ENCODE measurements at places on chromosomes 3 and 15.

DNA sequence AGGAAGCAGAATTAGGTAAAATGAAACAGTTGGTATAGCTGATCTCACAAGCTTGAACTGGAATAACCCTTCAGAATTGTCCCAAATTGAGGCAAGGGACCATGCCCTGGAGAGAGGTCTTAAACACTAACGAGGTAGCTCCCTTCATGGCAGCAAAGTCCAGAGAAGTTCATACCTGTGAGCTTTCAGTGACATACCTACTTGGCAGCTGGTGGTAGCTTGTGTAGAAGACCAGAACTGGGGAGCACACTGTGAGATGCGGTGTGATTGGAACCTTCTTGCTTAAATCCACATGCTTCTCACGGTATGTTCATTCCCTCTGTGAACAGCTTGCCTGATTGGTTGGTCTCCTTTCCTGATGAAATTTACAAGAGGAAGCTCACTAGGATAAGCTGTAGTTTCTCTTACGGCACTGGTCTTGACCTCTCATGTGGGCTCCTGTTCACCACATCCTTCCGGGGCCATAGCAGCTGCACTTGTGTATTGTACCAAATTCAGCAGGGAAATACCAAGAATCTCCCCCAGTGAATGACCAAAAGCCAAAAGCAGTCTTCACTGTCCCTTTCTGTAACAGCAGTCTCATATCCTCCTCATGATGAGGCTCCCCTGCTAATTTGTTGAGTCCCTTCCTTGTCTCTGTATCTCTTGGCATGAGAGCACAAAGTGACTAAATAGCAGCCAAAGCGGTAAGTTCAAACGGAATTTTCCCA lies 483.7 kb upstream of the FRG2C start:
- no peak for DNase-seq

DNA sequence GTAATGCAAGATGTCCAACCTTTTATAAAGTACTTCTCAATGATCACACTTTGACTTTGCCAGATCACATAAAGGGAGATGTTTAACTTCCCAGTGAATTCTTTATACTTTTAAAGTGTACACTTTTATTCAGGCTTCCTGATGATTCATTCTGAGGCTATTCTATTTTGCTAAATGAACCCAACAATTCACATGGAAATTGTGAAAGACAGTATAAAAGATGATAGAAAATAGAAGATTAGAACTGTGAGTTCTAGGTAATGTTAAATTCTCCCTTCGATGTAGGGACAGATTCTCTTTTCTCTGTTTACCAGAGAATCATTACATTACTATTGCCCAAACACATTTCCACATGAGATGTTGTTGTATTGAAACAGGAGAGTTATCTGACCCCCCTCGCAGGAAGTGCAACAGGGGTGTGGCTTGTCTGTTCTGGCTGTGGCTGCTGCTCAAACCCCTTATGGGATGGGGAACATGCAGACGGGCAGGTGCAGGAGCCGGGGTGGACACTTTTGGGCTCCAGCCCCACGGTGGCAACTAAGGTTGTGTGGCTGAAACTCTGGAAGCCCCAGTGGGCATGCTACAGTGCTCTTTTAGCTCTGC lies 131.3 kb upstream of the LRTM1 start:
- no peak for DNase-seq

GRCh38 chr3:16305111-16305541 lies 40.1 kb downstream of the OXNAD1 start:
- DNase-seq: no peak

- no peak for DNase-seq
Measured at GRCh38 chr3:42562047-42562907, 19.5 kb downstream of the SEC22C start.

DNA sequence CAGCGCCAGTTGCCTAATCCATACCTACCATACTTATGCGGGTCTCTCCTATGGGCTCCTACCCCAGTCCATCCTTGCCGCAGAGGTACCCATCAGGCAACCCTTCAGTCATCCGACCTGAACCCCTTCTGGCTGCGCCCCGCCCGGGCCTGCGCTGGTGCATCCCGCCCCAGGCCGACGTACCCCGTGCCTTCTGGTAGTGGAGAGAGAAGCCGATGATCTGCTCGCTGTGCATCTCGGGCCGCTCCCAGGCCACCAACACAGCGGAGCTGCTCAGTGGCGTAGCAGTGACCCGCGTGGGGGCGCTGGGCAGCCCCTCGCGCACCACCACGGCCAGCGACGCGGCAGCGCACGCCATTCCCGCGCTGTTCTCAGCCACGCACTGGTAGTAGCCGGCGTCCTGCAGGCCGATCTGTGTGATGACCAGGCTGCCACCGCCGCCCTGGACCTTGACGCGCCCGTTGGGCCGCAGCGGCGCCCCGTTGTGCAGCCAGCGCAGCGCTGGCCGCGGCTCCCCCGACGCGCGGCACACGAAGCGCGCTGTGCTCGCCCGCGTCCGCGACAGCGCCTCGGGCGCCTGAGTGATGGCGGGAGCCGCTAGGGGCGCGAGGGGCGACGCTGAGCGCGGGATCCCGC lies 17.9 kb upstream of the IGDCC3 start:
- no peak for DNase-seq

DNA sequence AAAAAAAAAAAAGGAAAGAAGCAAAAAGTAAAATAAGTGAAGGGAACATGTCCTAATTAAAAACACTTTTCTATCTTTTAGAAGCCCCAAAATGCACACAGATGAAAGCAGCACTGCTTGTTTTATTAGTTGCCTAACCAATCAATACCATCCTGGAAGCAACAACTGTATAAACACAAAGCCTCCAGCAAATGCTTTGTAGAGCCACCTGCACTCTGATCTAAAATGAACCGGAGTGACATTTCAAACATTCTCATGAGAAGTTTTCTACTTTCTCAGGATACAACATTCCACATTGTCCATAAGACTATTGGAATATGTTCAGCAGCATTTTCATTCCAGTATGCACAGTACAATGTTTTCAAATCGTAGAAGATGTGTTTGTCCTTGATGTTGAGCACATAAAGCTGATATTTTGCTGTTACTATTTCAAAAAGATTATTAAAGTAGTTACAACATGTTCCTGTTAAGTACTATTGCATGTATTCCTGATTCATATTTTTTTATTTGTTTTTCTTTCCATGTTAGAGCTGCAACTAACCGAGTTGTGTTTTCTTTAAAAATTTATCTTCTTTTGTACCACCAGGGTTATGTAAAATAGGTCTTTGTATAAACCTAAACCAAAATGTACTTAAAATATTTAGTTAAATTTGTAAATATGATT lies 50.3 kb upstream of the PLSCR5 start:
- no peak for DNase-seq

DNA sequence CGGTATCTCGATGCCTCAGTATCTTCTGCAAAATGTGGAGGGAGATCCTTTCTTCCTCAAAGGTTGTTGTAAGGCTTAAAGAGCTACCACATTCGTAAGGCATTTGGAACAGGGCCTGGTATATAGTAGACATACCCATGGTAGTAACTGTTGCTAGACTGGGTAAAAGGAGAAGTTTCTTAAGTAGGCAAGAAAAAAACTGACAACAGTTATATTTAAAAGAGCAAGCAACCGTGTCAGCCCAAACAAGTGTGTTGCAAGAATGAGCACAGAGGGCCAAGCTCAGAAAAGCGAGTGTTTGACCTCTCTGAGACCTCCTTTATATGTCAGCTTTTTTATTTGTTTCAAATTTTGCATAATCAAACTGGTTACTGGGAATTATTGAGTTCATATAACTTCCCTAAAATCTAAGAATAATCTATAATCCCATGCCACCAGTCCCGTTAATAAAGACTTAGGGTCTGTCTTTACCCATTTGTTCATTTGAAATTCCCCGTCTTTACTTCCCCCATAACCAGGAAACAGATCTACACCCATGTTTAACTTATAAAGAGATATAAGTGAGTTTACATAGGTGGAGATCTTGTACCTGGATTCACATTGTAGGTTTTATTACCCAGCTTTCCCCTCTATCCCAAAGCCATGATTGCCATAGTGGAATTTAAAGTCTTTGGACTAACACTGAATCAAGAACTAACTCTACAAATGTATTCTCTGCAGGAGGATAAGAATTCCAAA lies 7.3 kb downstream of the B3GNT5 start:
- no peak for DNase-seq

GRCh38 chr3:169886671-169887070 lies 16.9 kb upstream of the LRRC31 start:
- DNase-seq: no peak

DNA sequence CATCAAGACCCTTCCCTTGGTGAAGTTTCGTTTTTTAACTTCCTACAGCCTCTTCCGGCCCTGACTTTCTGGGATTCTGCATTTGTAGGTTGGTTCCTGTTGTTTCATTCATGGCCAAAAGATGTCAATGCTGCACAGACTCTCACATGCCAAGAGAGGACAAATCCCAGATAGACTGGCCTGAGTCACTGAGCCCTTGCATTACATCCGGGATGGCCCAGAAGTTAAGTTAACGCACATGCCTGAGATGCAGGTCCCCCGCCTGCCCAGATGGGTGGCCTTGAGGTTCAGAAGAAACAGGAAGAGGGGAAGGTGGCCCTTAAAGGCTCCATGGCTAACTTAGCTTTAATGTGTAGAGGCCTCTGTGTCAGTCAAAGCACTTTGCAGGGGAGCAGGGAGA lies 51.6 kb upstream of the SRGAP3 start:
- DNase-seq: no peak

DNA sequence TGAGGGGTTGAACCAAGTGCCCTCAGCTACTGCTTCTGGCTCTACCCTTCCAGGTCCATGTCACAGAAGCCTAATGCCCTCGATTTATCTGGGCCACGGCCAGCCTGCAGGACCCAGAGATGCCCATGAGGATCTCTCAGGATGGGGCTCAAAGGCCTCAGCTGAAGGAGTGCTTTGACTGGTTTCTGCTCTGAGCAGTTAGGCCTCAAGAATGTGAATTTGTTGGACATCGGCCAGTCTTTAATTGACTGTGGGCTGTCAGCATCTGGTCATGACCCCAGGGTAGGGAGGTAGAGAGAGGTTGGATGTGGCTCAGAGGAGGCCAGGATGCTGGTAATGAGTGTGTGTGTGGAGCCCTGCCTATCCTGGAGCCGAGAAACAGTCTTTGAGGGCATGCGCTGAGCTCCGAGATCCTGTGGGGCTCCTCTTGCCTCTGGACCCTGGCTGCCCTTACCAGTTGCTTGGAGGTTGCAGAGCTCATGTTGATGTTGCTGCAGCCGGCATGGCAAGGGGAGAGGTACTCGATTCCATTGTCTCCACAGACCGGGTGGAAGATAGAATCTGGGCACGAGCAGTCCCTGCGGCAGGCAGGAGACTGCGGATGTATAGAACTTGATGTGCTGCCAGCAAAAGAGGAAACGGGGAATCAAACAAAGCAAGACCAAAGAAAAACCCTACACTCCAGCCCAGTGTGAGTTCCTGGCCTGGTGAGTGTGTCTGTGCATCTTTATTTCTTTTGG lies 49.1 kb upstream of the RAB6B start:
- no peak for DNase-seq

- DNase-seq: no peak
Measured at GRCh38 chr3:134791992-134792391, 3.1 kb upstream of the EPHB1 start.

- DNase-seq: no peak
Measured at GRCh38 chr3:102525624-102526023, 90.8 kb downstream of the ZPLD1 start.

DNA sequence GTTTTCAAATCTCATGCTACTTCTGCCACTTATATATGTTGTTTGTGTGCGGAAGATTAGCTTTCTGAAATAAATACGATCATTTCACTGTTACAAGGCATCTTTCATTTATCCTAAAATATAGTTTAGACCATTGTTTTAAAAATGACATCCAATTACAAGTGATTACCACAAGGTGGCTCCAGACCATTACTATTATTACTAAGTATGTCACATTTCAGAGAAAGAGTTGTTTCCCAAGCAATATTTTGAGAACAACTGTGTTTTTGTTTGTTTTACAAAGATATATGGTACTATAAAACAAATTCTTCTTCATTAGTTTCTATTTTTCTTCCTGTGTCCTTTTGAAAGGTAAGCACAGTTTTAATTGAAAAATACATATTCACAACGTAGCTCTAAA lies 136.0 kb upstream of the RAP2B start:
- peak; percentile 25 for DNase-seq

DNA sequence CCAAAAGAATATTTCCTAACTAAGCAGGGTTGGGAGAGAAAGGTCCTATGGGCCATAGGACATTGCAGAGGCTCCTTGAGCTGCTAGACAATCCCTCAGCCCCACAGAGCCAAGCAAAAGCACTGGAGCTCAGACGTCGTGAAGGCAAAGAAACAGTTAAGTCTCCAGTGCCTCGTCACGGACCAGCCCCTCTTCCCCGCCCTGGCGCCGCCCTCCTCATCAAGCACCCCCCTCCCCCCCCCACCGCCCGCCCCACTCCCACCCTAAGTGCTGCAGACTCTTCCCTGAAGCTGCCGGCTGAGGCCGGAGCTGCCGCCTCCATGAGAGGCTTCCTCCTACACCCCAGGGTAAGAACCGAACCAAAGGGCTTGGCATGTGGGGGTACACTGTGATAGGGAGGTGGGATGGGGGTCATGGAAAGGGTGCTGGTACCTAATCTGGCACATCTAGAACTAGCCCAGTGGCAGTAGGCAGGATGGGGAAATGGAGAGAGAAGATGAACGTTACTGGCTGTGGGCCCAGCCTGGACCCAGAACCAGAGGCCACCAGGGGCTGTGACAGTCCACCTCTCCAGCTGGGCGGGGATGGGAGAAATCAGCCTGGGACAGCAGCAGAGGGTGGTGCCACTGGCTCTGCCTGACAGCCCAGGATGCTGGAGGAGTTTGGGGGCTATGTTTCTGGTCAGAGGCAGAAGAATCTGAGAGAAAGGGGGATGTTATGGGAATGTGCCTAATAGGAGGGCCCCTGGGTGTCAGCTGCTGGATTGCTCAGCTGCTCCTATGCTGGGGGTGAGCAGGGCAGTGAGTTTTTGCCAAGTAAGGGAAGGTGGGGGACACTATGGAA lies at the start of gene MAP1A:
Gene MAP1A, plus strand, starts transcription at position 255 of the 843 bp plus-strand sequence. CDS start 3,866 bp downstream, outside the sequence.
- peak; percentile 19 for DNase-seq

GRCh38 chr3:28103861-28104260 lies 137.6 kb upstream of the CMC1 start:
- DNase-seq: no peak

- DNase-seq: no peak
Measured at GRCh38 chr3:45832699-45833098, 9.2 kb downstream of the LZTFL1 start.

- DNase-seq: no peak
Measured at GRCh38 chr3:135690664-135691063, 274.9 kb upstream of the PPP2R3A start.

GRCh38 chr3:193665370-193665989 lies 72.5 kb downstream of the OPA1 start:
- peak; percentile 20 for DNase-seq

GRCh38 chr3:107845380-107846278 lies 245.2 kb downstream of the CD47 start:
- DNase-seq: no peak

- DNase-seq: no peak
Measured at GRCh38 chr15:57010724-57011123, 92.3 kb downstream of the TCF12 start.

- no peak for DNase-seq
Measured at GRCh38 chr3:138371070-138371965, 22.9 kb downstream of the MRAS start.

- no peak for DNase-seq
Measured at GRCh38 chr15:57902155-57902554, 163.4 kb downstream of the ALDH1A2 start.
